ENCODE measurements at places on chromosomes 12 and 14.

DNA sequence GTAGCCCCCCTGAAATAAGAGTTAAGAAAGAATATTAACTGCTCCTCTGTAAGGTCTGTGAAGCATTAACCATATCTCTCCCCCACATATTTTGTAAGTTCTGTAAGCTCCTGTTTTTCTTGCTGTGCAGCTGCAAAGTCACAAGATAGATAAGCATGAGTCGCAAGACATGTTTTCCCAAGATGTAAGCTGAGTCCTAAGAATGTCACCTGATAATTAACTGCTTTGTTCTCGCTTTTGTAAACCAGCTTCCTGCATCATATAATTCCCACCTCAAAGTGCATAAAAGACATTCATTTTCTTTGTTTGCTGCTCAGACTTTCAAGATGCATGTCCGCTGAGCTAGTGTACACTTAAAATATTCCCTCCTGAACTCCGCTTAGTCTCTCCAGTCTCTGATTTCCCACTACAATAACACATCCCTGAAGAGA lies 27.0 kb upstream of the PHC1 start:
- no peak for DNase-seq

- no peak for DNase-seq
Measured at GRCh38 chr12:84692071-84692470, 220.5 kb downstream of the SLC6A15 start.

DNA sequence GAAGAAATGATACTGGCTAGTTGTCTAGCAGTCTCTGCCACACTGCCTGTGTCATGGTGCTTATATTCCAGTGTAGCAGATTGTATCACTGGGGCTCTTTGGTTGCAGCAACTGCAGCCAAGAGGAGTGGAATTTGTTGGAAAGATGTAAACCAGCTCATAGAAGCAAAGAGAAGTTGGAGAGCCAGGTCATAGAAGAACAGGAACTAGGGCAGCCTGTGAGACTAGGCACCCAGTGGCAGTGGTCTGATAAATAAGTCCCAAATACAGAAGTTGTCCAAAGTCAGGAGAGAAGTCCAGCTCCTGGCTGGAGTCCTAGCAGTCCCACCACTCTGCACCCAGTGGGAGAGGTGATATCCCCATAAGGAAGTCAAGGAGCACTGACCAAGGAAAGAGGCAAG lies 172.5 kb upstream of the ARID2 start:
- DNase-seq: no peak

- DNase-seq: no peak
Measured at GRCh38 chr14:67510121-67510520, 21.6 kb upstream of the TMEM229B start.

- DNase-seq: no peak
Measured at GRCh38 chr14:34015383-34015782, 64.5 kb upstream of the EGLN3 start.

GRCh38 chr12:106010741-106011140 lies 128.0 kb downstream of the NUAK1 start:
- no peak for DNase-seq

DNA sequence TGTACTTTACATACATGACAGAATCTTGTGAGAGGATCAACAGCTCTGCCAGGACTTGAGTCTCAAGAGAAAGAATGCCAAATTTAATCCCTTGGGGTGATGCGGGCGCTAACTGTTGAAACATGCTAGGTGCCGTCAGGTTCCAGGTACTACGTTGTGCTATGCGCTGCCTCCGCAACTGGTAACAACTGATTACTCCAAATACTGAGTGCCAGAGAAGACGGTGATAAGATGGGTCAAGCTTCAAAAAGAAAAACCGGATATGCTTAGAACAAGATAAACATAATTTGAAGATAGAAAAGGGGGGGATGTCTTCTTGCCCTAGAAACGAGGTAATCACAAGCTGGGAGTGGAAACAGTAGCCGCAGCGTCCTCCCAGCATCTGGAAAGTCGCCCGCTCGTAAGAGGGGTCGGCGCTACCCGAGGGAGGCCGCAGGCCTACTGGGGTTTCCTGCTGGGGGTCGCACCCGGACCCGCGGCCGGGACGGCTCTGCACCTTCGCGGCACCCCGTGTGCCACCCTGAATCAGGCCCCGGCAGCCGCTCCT lies 678 bp downstream of the ZBTB25 start:
- no peak for DNase-seq
